ENCODE measurements at places on chromosomes 4 and X.

DNA sequence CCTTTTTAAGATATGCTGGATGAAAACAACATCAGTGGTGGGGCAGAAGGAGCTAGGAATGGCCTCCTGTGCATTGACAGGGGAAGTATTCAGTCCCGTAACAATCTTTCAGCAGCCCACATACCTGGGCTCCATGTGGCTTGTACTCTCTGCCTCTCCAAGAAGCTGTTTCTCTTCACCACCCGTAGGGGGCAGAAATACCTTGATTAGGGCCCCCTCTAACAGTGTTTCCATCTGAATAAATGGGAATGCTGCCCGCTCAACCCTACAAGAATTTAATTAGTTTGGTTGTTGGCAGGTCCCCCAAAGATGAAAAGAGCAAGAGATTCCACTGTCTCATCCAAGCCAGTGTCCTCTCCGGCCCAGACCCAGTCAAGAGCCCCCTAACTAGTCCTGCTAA is 155.2 kb downstream of the SMIM20 start:
- DNase-seq, result no peak

DNA sequence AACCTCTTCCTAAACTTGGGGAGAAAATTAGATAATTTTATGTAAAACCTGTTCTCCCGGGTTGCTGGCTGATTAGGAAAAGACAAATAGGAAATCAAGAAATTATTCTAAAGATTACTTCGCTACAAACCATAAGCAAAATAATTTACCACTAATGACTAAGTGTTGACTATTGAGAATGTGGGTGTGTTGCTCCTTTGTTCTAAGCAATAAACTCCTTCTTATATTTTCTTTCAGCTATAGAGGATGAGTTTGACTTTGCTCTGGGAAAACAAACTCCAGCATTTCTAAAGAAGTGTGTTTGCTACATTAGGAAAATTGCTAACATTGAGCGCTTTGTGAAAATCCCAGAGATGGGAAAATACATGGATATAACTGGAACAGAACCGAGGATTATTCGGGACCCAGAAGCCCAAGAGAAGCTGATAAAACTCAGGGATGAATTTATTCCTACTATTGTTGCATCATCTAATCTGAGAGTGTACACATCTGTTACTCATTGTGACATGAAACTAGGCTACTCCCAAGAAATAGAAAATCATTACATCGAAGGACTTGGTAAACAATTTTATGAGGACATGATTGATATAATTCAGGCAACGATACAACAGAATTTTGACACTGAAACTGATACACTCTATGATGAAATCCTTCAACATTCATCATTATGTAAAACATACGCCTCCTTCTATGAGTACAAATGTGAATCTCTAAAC is 194.2 kb downstream of the NWD2 start:
- no peak for DNase-seq

- no peak for DNase-seq
Observed at GRCh38 chrX:53048169-53049126, at the start of gene GPR173. GPR173 (plus strand) TSS chrX:53048789; CDS start chrX:53076622, 27,833 bp downstream.

GRCh38 chr4:94577136-94577535 is 125.4 kb downstream of the PDLIM5 start:
- no peak for DNase-seq

GRCh38 chr4:169622566-169622965 is 2.2 kb downstream of the CLCN3 start:
- DNase-seq, result no peak

DNA sequence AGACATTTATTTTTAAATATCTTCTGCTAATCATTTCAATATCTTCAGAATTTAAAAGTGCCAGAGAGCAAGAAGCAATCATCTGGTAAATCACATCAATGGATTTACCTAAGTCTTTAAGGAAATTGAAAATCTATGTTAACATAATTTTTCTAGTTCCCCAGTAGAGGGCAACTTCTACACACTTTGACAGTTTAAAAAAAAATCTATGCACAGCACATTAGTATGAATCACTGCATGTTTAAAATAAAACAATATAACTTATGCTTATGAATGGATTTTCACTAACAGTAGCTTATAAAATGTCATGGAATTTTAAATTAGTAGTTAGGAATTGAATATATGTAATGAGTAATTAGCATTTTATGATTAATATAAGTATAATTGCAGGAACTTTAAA is 126.5 kb downstream of the REELD1 start:
- no peak for DNase-seq

- DNase-seq, result peak; percentile 15
Observed at GRCh38 chr4:169774466-169775445, 17.0 kb upstream of the HPF1 start.

DNA sequence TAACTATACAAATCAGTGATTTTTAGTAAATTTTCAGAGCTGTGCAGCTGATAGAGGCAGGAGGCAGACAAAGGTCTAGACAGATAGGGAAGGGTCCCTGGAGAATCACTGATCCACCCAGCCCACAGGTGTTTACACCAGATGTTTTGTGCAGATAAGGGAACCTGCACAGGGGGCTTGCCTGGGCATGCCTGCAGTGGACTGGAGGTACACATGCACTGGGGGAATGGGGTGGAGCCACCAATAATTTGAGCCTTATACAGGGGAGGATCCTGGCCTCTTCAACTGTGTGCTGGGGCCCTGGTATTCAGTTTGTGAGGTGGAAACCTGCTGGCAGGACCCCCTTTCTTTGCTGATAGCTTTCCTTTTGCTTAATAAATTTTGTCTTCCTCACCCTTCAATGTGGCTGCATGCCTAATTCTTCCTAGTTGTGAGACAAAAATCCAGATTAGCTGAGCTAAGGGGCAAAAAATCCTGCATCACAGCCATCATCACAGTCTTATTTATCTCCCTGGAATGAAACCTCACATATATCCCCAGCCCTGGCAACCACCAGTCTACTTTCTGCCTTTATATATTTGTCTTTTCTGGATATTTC is 102.8 kb downstream of the KDM6A start:
- no peak for DNase-seq

- no peak for DNase-seq
Observed at GRCh38 chr4:126532527-126532926, 1100.2 kb upstream of the INTU start.
